ENCODE measurements at places on chromosomes 7 and 10.
A peak's percentile ranks its signal among the peaks of the same experiment; 100 is the strongest.

DNA sequence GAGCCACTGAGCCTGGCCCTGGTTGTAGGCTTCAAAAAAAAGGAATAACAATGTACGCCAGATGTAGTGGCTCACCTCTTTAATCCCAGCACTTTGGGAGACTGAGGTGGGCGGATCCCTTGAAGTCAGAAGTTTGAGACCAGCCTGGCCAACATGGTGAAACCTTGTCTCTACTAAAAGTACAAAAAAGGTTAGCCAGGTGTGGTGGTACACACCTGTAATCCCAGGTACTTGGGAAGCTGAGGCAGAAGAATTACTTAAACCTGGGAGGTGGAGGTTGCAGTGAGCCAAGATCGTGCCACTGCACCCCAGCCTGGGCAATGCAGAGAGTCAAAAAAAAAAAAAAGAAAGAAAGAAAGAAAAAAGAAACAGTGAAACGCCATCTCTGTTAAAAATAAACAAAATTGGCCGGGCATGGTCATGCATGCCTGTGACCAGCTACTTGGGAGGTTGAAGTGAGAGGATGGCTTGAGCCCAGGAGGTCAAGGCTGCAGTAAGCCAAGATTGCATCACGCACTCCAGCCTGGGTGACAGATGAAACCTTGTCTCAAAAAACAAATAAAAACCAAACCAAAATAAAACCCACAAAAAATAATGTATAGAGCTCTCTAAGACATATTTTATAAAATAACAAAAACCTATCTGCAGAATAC lies 4.7 kb upstream of the KLHDC10 start:
- no peak for DNase-seq

GRCh38 chr7:99975782-99976521 lies at the start of gene AZGP1:
TSS of gene AZGP1 (minus strand) at chr7:99976031. CDS start at chr7:99976020, 11 bp downstream.
- no peak for DNase-seq

DNA sequence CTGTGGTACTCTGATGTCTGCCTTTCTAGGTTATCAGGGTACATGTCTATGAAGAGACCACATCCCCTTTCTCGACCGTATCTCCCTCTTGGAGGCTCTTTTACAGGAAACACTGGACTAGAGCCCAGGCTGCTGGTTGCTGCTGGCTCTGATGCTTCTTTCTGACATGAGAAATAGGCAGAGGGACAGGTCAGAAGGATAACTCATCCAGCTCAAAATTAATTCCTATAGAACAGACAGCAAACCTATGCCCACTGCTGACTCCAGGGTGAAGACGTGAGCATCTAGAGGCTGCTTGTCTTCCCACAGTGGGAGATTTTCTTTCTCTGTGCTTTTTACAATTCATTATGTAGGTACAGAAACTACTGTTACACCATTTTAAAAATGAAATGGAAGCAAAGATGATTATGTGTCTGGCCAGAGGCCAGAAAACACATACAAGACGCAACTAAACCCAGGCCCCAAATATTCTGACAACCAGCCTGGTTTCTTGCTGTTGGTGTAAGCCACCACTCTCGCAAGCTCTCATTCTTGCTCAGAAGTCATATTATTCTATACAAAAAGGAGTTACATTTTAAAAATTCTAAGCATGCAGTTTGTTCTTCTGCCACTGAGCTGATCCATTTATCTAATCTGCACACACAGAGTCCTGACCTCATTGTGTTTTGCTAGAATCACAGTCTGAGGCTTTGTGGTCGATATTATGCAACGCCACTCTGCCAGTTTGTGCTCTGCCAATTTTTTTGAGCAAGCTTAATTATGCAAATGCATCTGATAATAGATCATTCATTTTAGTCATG lies 424.3 kb downstream of the KIF20B start:
- DNase-seq, result no peak

GRCh38 chr7:88401009-88401623 lies 94.4 kb upstream of the STEAP4 start:
- DNase-seq, result no peak

- no peak for DNase-seq
These were observed 10.9 kb downstream of the TECPR1 start for GRCh38 chr7:98240961-98241673.

- DNase-seq, result no peak
These were observed 5.5 kb downstream of the RBP4 start for GRCh38 chr10:93595378-93596161.

GRCh38 chr10:35135861-35136260 lies 9.2 kb downstream of the CREM start:
- DNase-seq, result no peak

- no peak for DNase-seq
These were observed 121.8 kb downstream of the RAPGEF5 start for GRCh38 chr7:22235134-22235533.

DNA sequence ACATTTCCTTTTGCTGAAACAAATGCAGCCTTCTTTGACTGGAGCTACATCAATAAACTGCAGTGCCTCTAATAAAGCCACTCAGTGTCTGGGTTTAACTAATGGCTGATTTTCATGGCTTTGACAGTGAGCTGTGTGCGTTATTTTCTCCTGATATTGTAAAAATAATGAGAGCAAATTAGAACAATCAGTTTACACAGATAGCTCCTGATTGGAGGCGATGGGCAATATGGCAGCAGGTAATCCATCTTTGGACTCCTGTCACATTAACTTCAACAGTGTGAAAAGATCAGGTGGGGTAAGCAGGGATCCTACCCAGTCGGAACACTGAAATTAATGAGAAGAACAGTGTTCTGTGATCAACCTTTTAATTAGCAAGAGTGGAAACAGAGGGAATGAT lies 100.7 kb downstream of the POLL start:
- DNase-seq, result no peak

- DNase-seq, result no peak
These were observed 29.5 kb upstream of the DNAAF5 start for GRCh38 chr7:696812-697551.

- DNase-seq, result no peak
These were observed 527 bp upstream of the HERPUD2 start for GRCh38 chr7:35695473-35695850.

DNA sequence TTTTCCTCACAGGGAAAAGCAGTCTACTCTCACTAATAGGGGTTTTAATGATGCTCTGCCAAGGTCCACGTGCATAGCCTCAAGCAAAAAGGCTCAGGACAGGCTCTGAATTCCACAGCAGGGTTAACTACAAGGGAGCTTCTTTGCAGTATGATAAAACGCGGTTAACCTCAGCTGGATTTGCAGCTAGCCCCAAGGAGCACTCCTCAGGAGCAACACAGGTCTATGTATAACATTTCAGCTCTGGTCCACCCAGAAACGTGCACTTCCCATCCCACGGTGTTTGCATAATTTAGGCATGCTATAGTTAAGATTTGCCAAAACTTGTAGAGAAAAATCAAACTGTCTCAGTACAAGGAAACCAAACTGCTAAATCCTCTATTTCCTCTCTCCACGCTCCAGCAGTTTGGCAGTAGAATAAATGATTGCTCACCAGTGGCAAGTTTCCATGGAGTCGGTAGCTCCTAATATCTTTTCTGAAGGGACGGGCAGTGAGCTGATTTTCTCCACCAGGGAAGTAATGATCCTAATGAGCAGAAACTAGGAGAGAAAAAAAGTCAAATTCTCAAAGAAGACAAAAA lies 13.1 kb upstream of the ASB4 start:
- DNase-seq, result no peak

DNA sequence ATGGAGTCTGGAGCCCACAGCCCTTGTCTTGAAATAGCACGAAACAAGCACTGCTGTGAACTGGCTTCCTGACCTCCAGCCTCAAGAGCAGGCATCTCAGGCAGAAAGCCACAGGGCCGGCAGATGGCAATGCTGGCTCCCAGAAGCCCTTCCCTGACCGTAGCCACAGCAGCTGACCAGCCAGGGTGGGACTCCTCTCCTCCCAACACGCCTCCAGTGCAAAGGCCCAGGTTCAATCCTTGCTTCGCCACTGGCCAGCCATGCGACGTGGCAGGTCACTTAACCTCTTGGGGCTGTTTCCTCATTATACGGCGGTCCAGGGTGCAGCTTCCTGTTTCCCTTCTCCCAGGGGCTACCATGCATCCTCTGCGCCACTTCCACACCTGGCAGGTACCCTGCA lies 12.8 kb downstream of the PRKAG2 start:
- DNase-seq, result no peak

DNA sequence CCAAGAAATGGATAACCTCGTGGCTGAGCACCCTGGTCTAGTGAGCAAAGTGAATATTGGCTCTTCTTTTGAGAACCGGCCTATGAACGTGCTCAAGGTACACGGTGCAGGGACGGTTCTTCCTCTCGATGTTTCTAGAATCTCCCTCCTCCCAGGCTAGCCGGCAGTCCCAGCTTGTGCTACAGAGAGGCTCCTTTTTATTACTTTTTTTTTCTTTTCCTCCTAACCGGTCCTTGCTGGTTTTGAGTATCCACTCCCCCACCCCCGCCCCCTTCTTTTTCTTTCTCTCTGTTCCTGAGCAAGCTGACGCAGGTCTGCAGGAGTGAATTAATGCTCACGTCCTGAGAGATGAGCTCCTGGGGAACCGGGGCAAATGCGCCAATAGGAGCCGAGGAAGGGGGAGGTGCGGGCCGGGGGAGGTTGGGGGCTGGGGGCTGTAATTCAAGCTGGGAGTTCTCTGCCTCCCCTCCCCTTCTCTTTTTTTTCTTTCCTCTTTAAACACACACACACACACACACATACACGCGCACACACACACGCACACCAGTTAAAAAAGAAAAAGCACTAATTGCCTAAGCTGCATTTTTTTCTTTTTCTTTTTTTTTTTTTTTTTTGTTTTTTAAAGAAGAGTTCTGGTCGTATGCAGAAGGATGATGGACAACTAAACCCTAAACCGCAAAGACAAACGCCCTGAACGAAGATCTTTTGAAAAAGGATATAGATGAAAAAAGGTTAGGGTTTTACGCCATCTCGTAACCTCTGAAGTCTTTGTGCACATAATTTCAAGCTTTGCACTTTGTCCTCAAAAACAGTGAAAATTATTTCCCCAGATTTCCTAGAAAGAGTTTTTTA lies 6.6 kb downstream of the CPA2 start:
- DNase-seq, result no peak

DNA sequence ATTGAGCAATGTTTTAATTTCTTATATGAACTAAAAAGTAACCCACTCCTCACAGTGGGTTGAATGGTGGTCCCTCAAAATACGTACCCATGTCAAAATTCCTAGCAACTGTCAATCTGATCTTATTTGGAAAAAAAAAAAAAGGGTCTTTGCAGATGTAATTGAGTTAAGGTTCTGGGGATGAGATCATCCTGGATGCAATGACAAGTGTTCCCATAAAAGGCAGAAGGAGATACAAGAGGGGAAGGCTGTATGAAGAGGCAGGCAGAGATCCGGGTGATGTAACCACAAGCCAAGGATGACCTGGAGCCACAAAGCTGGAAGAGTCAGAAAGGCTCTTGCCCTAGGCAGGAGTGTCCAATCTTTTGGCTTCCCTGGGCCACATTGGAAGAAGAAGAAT lies 516.3 kb upstream of the MKI67 start:
- no peak for DNase-seq

GRCh38 chr10:132554053-132554990 lies 16.7 kb downstream of the INPP5A start:
- DNase-seq, result no peak

DNA sequence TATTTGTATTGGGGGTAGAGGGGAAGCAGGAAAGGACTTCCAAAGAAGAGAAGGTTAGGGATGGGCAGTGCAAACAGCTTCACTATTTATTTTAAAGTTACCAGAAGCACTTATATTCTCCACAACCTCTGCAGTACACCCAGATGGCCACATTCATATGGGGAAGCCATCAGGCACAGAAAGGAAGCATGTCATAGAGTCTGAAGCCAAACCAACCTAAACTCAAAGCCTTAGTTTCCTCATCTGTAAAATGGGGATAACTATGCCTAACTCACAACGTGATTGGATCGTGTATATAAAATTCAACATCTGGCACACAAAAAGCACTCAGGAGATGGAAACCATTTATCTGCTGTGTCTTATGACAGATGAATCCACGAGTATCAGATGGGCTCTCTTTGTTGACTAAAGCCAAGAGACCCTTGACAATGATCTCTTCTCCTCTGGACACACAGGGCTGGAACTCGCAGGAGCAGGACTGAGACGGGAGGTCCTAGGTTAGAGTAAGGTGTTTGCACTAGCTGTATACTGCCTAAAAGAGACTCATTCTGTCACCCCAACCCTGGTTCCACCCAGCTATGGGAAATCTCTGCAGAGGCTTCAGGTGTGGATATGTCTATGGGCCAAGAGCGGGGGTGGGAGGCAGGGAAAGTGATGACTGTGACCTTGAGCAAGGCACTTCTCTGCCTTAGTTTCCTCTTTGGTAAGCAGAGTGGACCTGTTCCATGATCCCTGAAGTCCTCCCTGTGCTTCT lies 1.8 kb downstream of the KIAA1549 start:
- DNase-seq, result no peak

- no peak for DNase-seq
These were observed 19.6 kb downstream of the WIPF3 start for GRCh38 chr7:29825775-29826529.

- no peak for DNase-seq
These were observed 275.4 kb upstream of the PFKP start for GRCh38 chr10:2791774-2792443.

DNA sequence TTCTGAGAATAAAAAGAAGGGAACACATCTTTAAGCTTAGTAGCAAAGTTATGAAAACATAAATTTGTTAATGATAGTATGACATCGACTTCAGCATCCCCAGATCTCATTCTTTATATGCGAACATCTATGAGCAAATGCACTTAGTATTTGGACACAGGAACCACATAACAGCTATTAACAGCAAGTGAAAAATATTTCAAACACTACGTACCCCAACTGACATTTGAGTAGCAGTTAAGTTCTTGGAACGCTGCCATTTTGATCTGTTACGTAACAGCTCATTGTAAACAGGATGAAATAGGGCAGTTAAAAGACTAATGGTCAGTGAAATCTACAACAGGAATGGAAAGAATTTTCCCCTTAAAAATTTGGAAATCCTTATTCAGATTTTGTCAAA lies 428.9 kb downstream of the TNS3 start:
- DNase-seq, result peak; percentile 82

DNA sequence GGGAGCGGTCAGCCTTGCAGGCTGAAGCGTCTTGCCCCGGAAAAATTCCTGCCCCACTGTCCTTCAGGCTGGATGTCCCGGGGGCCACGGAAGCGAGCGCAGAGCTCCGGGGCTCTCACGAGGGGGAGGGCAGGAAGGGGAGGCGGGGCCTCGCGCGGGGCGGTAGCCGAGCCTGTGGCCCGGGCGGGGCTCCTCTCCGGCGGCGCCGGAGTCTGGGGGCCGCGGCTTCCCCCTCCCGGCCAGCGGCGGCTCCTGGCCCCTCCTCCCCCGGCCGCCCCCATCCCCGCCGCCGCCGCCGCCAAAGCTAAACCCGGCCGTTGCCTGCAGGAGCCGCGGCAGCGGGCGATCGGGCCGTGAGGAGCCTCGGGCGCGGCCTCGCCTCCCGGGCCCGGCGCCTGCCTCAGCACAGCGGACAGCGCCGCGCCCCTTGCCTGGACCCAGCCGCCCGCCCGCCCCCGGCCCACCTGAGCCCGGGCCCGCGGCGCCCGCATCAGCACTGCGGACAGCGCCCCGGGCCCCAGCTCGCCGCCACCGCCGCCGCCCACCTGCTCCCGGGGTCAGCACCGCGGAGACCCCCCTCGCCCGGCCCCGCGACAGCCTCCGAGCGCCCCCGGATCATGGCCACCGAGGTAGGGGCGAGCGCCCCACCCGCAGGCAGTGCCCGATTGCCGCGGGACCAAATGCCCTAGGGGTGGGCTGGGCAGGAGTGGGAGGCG lies at the start of gene GOLGA7B:
TSS of gene GOLGA7B (plus strand) at position 157 of the 716 bp plus-strand sequence. CDS start at position 618, 461 bp downstream.
- DNase-seq, result no peak

Measured in HS-27A (cell line).